ENCODE measurements at places on chromosomes 5 and 9.

DNA sequence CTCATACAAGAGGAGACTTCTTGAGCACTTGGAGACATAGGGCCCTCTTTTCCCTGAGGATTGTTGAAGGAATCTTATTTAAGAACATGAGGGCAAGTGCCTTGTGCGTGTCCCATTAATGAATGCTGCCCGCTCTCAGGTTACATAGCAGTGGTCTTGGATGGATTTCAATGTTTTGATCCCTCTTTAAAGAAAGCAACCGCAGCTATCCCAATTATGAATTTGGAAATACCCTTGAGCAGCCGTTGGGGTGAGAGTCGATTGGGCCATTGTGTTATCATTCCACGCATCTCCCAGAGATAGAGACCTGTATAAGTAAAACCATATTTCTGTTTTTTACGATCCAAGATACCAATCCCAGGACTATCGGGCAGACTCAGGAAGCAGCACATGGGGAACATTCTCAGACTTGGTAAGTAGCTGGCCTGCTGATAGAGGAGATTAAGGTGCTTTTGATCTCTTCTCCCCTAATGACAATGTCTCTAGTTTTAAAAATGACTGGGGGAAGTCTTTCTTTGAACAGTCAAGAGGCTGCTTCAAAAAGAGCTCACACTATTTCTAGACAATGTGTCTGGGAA, 145.3 kb downstream of the MACROH2A1 start:
- no peaks in the 10 kb centered on the region for H3K27me3 ChIP-seq
- H3K4me1 ChIP-seq, result no peaks in the 10 kb centered on the region
- H3K27ac ChIP-seq, result no peak overlapping the region
- DNase-seq, result no peak
- no peak overlapping the region for H3K4me3 ChIP-seq

DNA sequence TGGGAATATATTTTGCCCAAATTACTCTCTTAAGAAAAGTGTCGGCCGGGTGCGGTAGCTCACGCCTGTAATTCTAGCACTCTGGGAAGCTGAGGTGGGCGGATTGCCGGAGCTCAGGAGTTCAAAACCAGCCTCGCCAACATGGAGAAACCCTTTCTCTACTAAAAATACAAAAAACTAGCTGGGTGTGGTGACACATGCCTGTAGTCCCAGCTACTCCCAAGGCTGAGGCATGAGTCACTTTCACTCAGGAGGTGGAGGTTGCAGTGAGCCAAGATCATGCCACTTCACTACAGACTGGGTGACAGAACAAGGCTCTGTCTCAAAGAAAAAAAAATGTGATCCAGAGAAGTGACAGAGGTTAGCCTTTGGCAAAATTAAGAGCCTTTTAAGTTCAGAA, 26.4 kb upstream of the TMEM171 start:
- no peak for DNase-seq
- H3K4me1 ChIP-seq, result no peaks in the 10 kb centered on the region
- H3K4me3 ChIP-seq, result no peak overlapping the region

- H3K4me1 ChIP-seq, result no peaks in the 10 kb centered on the region
- H3K36me3 ChIP-seq, result no peaks in the 10 kb centered on the region
- no peak overlapping the region for H3K4me3 ChIP-seq
Observed at GRCh38 chr5:116769470-116769869, 194.8 kb upstream of the SEMA6A start.

GRCh38 chr9:127724012-127724411, 8.1 kb downstream of the TTC16 start:
- no peak overlapping the region for H3K27ac ChIP-seq
- no peak overlapping the region for H3K4me3 ChIP-seq
- DNase-seq, result no peak
- H3K4me1 ChIP-seq, result peaks cover 14% of the 10 kb centered on the region

DNA sequence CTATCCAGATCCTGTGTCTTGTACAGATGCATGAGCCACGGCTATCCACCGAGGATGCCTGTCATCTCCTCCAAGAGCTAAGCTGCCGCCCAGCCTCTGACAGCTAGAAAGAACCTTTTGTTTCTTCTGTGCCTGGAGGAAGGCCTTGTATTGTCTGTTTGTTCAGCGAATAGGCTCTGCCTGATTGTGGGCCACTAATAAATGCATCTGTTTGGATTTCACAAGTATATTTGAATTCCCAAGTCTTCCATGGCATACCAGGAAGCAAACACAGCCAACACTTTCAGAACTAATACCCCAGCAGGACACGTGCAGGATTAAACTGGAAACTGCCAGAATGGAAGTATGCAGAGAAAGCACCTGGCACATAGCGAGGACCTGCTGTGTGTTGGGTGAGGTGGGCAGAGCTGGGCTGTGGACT, 92.7 kb upstream of the NEURL1B start:
- DNase-seq, result no peak
- no peak overlapping the region for H3K4me3 ChIP-seq
- H3K27ac ChIP-seq, result no peak overlapping the region
- no peaks in the 10 kb centered on the region for H3K27me3 ChIP-seq
- no peaks in the 10 kb centered on the region for H3K4me1 ChIP-seq

- no peak overlapping the region for H3K27ac ChIP-seq
- H3K4me1 ChIP-seq, result no peaks in the 10 kb centered on the region
- H3K27me3 ChIP-seq, result no peaks in the 10 kb centered on the region
- no peak for DNase-seq
- no peak overlapping the region for H3K4me3 ChIP-seq
Observed at GRCh38 chr9:96163161-96163560, 138.8 kb downstream of the HSD17B3 start.

DNA sequence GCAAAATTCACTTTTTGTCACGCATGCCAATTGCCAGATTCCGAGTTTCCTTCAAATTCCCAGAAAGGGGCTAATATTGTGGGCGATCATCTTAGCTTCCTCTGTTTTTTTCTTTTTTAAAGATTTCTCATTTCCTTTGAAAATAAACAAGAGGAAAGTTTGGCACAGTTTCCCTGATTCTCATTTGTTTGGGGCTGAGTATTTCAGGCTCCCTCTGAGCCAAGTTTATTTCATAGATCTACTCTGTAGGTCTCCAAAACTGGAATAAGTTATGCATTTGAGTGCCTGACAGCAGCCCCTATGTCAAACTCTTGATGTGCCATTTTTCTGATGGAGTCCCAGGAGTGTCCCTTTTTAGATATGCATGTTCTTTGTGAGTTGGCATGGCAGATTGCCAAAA, 1297.2 kb upstream of the WWC1 start:
- no peak overlapping the region for H3K4me3 ChIP-seq
- no peaks in the 10 kb centered on the region for H3K4me1 ChIP-seq
- no peaks in the 10 kb centered on the region for H3K27me3 ChIP-seq
- no peak for DNase-seq

Data from effector memory CD4-positive, alpha-beta T cell (primary cell).